Non-pigmented ciliary epithelial cell (primary cell): ENCODE measurements at places on chromosomes 16 and 17.

DNA sequence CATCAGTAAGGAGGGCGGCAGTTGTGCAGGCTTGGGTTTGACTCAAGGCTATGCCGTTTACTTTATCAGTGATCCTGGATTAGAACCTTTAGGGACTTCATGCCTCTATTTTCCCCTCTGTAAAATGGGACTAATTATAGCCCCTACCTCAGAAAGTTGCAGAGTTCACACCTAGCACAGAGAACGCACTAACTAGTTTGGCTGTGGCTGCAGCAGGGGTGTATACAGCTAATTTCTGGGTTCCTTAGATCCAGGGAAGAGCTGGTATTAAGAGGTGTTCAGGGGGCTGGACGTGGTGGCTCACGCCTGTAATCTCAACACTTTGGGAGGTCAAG, 267.3 kb downstream of the CPPED1 start:
- no peak for DNase-seq

GRCh38 chr17:64983708-64984107, 64.4 kb upstream of the LRRC37A3 start:
- no peak for DNase-seq

DNA sequence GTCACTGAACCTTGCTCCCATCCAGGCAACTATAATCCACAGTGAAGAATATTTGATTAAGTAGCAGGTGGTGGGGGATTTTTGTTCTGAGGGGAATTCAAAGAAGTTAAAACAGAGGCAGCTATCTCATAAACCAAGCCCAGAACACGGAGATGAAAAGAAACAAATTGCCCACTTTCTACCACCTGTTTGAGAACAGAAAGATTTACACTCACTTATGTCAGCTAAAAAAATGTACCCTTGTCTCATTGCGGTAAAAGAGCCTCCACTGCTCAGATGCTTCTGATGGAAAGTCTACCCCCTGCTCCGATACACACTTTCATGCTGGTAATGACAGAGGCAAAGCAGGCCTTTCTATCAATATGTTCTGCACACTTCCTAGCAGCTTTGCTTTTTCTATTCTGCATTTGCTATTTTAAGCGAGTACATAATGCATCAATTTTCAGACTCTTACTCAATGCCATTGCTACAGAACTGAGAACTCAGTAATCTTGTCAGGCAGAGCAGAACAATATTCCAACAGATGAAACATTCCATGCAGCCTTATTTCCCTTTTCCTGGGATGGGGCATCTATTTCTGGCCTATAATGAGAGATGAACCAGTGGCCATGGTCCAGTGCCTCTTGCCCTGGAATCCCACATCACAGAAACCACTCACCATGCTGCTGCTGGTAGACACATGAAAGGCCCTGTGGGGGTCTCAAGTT, 29.0 kb downstream of the CDK5R1 start:
- no peak for DNase-seq

GRCh38 chr16:4371357-4372000, at the start of gene VASN:
TSS of gene VASN (plus strand) at chr16:4371848. CDS start at chr16:4380878, 9,030 bp downstream.
- no peak for DNase-seq

DNA sequence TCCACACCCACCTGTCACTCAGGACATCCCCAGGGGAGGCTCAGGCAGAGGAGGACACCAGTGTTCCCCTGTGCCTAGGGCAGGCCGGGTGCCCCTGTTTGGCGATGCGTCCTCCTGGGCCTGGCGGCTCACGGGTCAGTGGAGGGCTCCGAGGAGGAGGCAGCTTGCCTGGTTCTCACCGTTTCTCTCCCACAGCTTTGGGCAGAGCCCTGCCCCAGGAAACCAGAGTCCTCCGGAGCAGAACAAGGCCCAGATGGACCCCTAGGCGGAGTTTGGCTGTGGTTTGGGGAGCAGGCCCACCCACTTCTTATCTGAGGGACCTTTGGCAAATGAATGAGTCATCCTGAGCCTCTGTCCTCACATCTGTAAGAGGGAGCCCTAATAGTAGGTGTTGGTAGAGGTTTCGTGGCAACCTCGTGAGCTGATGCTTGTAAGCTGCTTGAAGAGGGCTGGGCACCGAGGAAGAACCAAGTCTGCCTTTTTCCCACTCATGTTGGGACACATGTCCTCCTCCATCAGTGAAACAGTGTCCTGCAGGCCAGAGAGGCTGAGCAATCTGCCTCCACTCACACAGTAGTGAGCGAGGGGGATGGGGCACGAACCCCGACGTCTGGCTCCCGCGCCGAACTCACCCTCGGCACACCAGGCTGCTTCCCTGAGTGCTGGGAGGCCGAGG, 247.0 kb upstream of the CIBAR2 start:
- no peak for DNase-seq

DNA sequence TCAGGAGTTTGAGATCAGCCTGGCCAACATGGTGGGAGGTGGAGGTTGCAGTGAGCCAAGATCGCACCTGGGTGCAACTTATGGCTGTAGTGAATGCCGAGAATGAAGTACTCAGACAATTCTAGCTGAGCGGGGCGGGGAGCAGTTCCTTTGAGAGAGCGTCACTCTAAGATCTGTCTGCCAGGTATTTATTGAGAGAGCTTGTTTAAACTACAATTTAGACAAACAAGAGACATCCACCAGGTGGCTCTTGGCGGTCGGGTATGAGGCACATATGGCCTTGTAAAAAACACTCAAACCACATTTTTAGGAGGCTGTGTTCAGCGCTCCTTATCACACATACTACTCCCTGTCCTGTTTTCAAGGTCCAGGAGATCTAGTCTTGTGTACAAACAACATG, 40.6 kb upstream of the CDH1 start:
- no peak for DNase-seq

GRCh38 chr16:17389384-17389783, 81.4 kb downstream of the XYLT1 start:
- DNase-seq: no peak

GRCh38 chr17:27579897-27580321, 51.1 kb upstream of the LGALS9 start:
- DNase-seq: no peak

DNA sequence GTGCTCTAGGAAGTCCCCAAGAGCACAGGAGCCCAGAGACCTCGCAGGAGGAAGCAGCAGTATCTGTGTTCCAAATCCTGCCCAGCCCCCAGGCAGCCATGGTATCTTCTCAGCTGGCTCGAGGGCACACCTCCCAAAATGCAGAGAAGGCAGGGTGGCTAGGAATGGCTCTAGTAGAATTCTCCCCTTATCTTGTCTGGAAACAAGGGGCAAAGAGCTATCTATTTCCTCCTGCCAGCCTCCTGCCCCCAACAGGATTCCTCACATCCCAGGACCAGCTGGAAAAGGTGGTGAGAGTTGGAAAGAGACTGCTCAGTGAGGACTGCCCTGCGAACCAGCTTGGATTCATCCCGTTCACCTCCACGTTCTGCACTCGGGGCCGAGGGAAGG, 8.6 kb upstream of the TSPOAP1 start:
- DNase-seq: no peak

GRCh38 chr17:50027172-50027880, 28.6 kb upstream of the ITGA3 start:
- DNase-seq: peak; percentile 75

- DNase-seq: no peak
Measured at GRCh38 chr17:72772331-72772821, 320.1 kb downstream of the SLC39A11 start.

DNA sequence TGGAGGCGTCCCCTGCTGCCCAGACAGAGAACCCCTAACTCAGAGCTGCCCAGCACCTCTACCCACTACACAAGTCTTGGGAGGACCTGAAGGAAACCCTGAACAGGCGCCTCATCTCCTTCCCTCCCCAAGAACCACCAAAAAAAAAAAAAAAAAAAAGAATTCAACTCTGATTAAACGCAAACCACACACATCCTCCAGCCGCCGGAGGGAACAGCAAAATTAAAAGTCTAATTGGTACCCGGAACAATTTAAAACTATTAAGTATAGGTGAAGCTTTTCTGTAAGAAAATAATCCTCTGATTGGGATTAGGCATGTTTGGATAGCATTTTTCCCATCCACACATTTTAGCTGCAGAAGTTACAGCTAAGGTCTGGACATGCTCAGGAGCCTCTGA, 202.7 kb downstream of the ZNF423 start:
- no peak for DNase-seq

GRCh38 chr17:74923538-74924249, 379 bp upstream of the OTOP2 start:
- no peak for DNase-seq

GRCh38 chr16:49473131-49473530, 99.5 kb downstream of the C16orf78 start:
- DNase-seq: no peak

DNA sequence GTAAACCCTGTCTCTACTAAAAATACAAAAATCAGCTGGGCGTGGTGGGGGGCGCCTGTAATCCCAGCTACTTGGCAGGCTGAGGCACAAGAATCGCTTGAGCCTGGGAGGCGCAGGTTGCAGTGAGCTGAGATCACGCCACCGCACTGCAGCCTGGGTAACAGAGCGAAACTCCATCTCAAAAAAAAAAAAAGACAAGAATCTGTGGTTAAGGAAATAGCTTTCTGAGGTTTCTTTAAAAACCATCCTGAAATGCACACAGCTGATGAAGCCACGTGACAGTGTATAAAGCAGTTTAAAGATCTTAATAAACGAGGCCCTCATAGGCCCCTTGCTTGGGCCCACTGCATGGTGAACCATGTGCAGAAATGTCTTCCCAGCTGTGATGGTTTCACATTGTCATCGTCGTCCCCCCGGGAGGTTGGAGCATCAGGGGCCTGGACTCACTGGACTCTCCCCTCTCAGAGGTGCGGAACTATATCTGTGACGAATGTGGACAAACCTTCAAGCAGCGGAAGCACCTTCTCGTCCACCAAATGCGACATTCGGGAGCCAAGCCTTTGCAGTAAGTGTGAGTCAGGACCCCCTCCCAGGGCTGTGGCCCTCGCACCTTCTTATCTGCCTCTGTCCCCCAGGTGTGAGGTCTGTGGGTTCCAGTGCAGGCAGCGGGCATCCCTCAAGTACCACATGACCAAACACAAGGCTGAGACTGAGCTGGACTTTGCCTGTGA, 16.2 kb downstream of the ZNF276 start:
- DNase-seq: no peak

DNA sequence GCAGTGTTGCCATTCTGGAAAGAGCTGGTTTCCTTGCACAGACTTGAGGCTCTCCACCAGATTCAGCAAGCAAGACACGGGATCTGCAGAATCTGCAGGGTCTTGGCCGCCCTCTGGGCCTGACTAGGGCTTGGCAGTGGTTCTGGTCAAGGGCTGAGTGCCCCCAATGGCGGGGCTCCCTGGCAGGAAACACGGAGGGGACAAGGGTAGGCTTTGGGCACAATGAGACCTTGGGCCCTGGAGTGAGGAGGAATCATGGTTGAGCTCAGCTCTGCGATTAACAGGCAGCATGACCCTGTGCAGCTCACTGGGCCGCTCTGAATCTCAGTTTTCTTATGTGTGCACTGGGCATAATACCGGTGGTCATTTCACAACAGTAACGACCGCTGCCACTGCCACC, 249.9 kb downstream of the GSG1L start:
- DNase-seq: no peak

GRCh38 chr16:27561216-27561615, 11.3 kb downstream of the KATNIP start:
- no peak for DNase-seq

GRCh38 chr17:72342627-72343527, 222.1 kb downstream of the SOX9 start:
- no peak for DNase-seq

DNA sequence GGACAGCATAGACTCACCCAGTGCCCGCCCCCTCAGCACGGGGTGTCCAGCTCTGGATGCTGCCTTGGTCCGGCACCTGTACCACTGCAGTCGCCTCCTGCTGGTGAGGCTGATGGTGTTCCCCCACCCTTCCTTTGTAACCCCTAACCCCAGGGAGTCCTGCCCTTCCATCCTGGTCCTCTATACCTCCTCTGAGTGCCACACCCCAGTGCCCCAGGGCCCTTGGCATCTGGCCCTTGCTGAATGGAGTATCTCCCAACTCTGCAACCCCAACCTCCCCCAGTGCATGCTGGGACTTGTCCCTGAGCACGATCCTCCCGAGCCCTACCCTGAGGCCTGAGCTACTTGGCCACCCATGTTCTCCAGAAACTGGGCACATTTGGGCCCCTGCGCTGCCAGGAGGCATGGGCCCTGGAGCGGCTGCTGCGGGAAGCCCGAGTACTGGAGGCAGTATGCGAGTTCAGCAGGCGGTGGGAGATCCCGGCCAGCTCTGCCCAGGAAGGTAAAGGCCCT, 15.8 kb downstream of the RIPOR1 start:
- DNase-seq: no peak

- DNase-seq: no peak
Measured at GRCh38 chr16:58041628-58041955, 16.0 kb downstream of the MMP15 start.

DNA sequence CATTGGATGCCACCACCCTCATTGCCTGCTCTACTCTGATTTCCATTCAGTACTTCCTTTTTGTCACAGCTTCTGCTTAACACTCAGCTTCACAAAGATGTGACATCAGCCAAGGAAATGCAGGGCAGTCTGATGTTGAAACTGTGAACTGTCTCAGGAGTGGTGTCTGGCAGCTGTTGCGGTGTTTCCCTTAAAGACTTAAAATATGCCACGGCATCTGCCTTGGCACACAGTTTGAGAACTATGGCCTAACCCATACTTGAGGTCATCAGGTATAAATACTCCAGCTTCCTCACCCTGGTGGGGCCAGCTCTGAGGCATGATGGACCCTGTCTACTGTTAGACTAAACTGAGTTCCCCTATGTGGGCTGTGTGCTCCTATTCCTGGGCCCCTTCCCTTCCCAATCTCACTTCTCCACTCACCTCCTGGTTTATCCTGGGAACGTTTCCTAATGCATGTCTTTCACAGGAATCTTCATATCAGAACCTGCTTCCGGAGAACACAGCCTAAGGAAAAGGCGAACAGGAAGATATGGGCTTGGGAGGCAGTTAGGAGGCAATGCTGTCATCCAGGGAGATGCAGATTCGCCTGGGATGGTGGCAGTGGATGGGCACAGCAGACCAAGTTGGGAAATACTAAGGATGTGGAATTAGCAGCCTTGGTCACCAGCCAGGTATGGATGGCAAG, 96.5 kb downstream of the WSCD1 start:
- DNase-seq: no peak

- no peak for DNase-seq
Measured at GRCh38 chr17:61591930-61592329, 911 bp upstream of the NACA2 start.

- DNase-seq: no peak
Measured at GRCh38 chr16:89410322-89410721, 80.0 kb downstream of the ANKRD11 start.

- DNase-seq: no peak
Measured at GRCh38 chr16:85393674-85394451, 219.3 kb upstream of the GSE1 start.
